ENCODE measurements at places on chromosomes 12 and 14. TPM values are rescaled to one million over a fixed set of nuclear protein-coding genes. Genes with fewer than 3 reads are reported as not detected.

Gene SINHCAF
- 26.9 TPM for total RNA-seq

Gene CLEC1B
- total RNA-seq: not detected

Gene FOXG1
- not detected for total RNA-seq

Gene GLIPR1L1
- not detected for total RNA-seq

Gene AMIGO2
- 86.7 TPM for total RNA-seq

Gene DDX47
- total RNA-seq: 39.3 TPM

Gene KCNMB4
- 3.3 TPM for total RNA-seq

DNA sequence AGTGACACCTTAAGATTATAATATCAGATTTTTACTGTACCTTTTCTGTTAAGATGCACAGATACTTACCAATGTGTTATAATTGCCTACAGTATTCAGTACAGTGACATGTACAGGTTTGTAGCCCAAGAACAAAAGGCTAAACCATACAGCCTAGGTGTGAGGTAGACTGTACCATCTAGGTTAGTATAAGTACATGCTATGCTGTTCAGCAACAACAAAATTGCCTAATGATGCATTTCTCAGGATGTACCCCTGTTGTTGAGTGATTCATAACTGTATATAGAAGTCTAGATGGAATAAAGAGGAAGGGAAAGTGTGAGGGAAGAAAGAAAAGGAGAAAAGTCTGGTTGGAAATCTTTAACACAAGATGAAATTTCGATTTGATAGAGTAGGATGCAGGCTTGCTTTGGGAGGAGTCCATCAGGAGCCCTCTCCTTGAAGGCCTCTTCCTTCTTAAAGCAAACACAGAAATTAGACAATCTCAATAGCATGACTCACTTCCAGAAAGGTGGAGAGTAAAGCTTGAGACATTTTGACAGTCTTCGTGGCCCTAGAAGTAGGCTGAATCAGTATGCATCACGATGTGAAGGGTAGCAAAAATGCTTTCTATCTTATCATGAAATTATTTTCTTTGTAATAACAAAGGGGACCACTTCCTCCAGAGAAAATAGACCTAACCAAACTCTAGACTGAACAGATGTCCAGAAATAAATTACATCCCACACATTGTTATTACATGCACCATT, 191.5 kb downstream of the SYT1 start:
- H3K27me3 ChIP-seq: no peaks in the 10 kb centered on the region
- H3K27ac ChIP-seq: no peak overlapping the region
- H3K4me3 ChIP-seq: no peak overlapping the region
- no peak for DNase-seq

- no peak overlapping the region for H3K4me3 ChIP-seq
- no peak overlapping the region for H3K27ac ChIP-seq
- peaks cover 5% of the 10 kb centered on the region for H3K27me3 ChIP-seq
- H3K36me3 ChIP-seq: no peaks in the 10 kb centered on the region
Measured at GRCh38 chr12:6307529-6307928, 3.0 kb upstream of the PLEKHG6 start.

DNA sequence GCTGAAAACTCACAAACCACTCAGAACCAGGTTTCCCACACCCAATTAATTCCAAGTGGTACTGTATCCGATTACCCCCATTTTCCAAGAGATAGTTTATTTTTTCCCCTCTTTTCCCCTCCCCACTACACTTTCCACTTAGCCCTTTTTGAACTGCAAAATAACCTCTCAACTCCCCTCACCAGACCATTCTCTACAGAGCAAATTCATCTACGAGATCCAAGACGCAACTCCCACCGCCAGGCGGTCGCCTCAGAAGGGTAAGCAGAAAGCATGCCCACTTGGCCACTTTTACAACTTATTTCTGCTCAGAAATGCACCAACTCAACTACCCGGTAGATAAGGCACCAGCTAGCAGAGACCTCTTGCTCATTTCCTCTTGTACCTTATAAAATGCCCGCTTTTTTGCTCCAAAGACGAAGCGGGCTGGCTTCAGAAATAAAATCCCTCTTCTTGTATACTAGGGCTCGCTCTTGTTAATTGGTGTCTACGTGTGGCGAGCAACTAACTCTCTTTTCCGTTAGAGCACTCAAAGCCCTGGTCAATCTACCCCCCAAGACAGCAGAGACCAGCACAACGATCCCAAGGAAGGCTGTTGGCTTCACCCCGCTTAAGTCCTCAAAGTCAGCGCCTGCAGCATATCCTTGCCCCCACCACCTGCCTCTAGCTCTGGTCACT, 910 bp upstream of the SRP54 start:
- no peaks in the 10 kb centered on the region for H3K27me3 ChIP-seq
- DNase-seq: no peak
- H3K4me1 ChIP-seq: peaks cover 8% of the 10 kb centered on the region

GRCh38 chr12:31363831-31364230, 37.9 kb upstream of the SINHCAF start:
- peaks cover 2% of the 10 kb centered on the region for H3K36me3 ChIP-seq
- H3K27ac ChIP-seq: no peak overlapping the region
- peaks cover 13% of the 10 kb centered on the region for H3K4me1 ChIP-seq
- no peak for DNase-seq
- H3K4me3 ChIP-seq: no peak overlapping the region

- H3K4me3 ChIP-seq: no peak overlapping the region
- DNase-seq: no peak
- peaks cover 20% of the 10 kb centered on the region for H3K27me3 ChIP-seq
- peaks cover 2% of the 10 kb centered on the region for H3K36me3 ChIP-seq
- no peak overlapping the region for H3K27ac ChIP-seq
Measured at GRCh38 chr14:92247947-92248346, 75.0 kb upstream of the SLC24A4 start.

GRCh38 chr12:51884676-51885229, 3.1 kb upstream of the ANKRD33 start:
- DNase-seq: peak; percentile 11
- no peak overlapping the region for H3K4me3 ChIP-seq
- no peaks in the 10 kb centered on the region for H3K27me3 ChIP-seq
- peaks cover 10% of the 10 kb centered on the region for H3K4me1 ChIP-seq
- H3K27ac ChIP-seq: no peak overlapping the region

DNA sequence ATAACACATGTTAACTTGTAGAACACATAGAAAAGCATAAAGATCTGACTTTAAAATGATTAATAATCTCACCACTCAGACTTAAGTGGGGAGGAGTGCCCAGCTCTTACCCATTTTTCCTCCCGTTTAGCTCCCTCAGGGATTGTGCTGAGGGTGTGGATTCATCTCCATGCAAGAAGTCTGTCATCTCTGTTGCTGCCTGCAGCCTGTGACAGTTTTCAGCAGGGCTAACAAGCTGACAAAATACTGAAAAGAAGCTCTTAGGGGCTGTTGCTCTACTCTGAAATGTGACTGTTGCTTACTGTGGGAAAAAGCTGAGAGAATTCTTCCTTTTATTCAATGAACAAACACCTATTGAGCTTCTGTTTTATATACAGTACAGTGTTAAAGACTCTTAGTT, 216.2 kb downstream of the CPNE8 start:
- peaks cover 11% of the 10 kb centered on the region for H3K36me3 ChIP-seq
- no peak overlapping the region for H3K27ac ChIP-seq
- DNase-seq: no peak
- H3K4me3 ChIP-seq: no peak overlapping the region
- peaks cover 3% of the 10 kb centered on the region for H3K4me1 ChIP-seq

DNA sequence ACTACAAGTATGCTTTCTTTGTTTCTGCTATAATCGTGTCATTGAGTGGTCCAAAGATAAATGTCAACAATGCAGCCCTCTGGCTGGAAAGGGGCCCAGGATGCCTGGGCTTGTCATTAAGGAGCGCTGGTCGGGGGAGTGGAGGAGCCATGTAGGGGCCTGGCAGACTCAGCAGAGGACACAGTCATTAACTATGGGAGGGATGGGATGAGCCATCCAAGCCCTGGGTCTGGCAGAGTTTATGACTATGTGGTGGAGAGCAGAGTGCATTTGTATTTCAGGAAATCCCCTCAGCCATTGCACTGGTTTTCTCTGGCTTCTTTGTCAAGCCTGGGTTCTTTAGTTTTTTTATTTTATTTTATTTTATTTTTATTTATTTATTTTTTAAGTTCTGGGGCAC, 243.1 kb downstream of the C12orf75 start:
- H3K27me3 ChIP-seq: no peaks in the 10 kb centered on the region
- H3K36me3 ChIP-seq: peaks cover 1% of the 10 kb centered on the region
- H3K4me1 ChIP-seq: peaks cover 33% of the 10 kb centered on the region

- H3K27me3 ChIP-seq: no peaks in the 10 kb centered on the region
- DNase-seq: no peak
- no peak overlapping the region for H3K27ac ChIP-seq
- H3K4me1 ChIP-seq: peaks cover 15% of the 10 kb centered on the region
- H3K4me3 ChIP-seq: no peak overlapping the region
- H3K36me3 ChIP-seq: no peaks in the 10 kb centered on the region
Measured at GRCh38 chr12:110005319-110005973, 6.2 kb downstream of the ANKRD13A start.

DNA sequence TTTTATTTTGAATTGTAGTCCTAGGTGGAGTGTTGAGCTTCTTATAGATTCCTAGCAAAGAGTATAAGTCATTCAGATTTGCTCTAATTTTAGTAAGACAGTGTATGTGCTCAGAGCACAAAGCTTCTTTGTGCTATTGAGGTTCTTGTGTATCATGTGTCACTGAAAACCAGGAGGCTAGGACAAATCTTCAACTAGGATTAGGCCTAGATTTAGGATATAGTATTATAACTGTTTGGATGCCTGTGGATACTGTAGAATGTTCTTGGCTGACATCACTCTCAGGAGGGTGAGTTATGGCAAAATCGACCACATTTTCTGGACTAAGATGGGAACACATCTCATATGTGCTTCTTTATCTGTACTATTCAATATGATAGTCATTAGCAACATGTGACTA, 86.5 kb downstream of the DHRS2 start:
- no peaks in the 10 kb centered on the region for H3K36me3 ChIP-seq
- H3K4me1 ChIP-seq: no peaks in the 10 kb centered on the region
- H3K4me3 ChIP-seq: no peak overlapping the region
- DNase-seq: no peak

GRCh38 chr14:81400202-81400678, at the start of gene STON2:
STON2 (minus strand) TSS chr14:81400324; CDS start chr14:81398382, 1,942 bp downstream.
- H3K36me3 ChIP-seq: no peaks in the 10 kb centered on the region
- H3K27ac ChIP-seq: no peak within 1 kb of the TSS
- H3K4me3 ChIP-seq: no peak within 1 kb of the TSS

GRCh38 chr14:104923640-104924420, 849 bp upstream of the PLD4 start:
- H3K27ac ChIP-seq: no peak overlapping the region
- H3K27me3 ChIP-seq: no peaks in the 10 kb centered on the region
- no peak for DNase-seq
- no peaks in the 10 kb centered on the region for H3K4me1 ChIP-seq
- no peaks in the 10 kb centered on the region for H3K36me3 ChIP-seq
- no peak overlapping the region for H3K4me3 ChIP-seq

- H3K36me3 ChIP-seq: peaks cover 24% of the 10 kb centered on the region
- H3K4me1 ChIP-seq: peaks cover 38% of the 10 kb centered on the region
- no peak for DNase-seq
- peak overlapping the region; percentile 82 for H3K27ac ChIP-seq
Measured at GRCh38 chr14:91996948-91997371, 42.9 kb downstream of the TRIP11 start.

DNA sequence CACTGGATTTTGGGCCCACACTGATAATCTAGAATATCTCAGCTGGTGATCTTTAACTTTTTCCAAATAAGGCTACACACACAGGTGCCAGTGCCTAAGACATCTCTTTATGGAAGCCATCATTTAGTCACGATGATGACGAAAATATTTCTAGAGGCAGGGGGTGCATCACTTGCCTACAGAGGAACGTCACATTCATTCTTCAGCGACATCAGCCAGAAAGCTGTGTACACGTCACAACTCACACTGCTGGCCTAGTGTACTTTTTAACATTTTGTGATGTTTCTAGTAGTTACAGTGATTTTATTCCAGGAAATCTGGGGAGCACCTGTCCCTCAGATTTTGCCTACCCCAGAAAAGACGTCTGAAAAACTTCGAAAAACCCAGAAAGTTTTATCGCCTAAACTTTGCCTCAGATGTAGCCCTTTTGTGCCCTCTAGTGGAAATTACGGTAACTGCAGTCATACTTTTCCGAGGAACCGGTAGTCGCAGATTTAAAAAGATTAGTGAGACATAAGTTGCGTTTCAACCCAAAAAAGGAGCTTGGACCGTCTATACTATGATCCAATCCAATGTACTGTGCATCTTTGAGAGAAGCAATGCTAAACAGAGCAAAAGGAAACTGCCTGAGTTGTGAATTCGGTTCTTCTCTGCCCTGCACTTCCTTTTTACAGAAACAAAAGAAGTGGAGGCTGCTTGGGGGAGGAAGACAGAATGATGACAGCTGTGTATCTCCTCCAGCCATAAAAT, 64.3 kb upstream of the STON2 start:
- no peaks in the 10 kb centered on the region for H3K36me3 ChIP-seq
- H3K27me3 ChIP-seq: peaks cover 1% of the 10 kb centered on the region
- H3K4me1 ChIP-seq: peaks cover 6% of the 10 kb centered on the region
- no peak for DNase-seq
- H3K4me3 ChIP-seq: peak overlapping the region; percentile 66
